ENCODE measurements at places on chromosomes 11 and 22.
A peak's percentile ranks its signal among the peaks of the same experiment; 100 is the strongest.

DNA sequence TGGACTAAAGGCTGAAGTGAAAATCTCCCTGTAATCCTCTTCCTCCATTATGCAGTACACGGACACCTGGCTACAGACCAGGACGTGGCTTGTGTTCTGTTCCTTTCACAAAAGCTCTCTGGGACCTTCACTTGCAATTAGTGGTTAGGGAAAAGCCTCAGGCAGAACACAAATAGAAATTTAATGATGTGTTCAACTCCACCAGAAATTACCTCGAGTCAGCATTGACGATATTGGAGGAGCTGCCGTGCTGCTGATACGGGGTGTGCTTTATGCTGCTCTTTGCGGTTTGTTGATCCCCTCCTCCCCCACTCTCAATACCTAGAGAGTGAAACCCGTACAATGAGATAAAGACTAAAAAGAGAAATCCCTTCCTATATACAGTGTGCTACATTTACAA is 48.9 kb downstream of the POLD3 start:
- no peak for DNase-seq

DNA sequence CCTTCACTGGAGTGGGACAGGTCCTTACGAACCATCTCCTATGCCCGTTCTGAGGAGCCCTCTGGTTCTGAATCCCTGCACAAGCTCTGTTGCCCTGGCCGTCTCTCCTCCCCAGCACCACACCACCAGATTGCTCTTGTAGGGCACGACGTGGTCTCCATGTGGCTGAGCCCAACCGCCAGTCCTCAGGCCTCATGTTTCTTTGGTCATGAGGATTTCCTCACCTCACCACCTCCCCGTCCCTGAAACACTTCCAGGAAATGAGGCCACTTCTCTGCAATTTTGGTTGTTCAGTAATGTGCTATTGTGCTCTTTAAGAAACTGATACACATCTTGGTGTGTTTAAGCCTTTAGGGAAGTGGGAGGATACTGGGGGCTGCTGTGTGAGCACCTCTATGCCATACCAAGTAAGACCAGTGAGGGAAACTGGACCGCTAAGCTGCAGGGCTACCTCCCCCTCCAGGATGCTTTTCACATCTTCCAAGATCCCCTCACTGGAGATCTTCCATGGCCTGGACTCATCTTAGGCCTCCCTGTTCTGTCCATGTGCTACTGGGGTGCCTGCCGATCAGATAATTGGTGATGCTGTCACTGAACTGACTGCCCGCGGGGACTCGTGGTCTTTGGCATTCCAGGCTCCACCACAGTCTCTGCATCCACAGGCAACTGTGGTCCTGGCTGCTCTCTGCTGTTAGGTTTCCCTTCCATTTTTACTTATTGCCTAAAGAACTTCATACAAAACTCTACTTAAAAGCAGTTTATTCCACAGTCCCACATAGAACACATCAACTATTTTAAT is 21.9 kb downstream of the DRICH1 start:
- DNase-seq: peak; percentile 46

DNA sequence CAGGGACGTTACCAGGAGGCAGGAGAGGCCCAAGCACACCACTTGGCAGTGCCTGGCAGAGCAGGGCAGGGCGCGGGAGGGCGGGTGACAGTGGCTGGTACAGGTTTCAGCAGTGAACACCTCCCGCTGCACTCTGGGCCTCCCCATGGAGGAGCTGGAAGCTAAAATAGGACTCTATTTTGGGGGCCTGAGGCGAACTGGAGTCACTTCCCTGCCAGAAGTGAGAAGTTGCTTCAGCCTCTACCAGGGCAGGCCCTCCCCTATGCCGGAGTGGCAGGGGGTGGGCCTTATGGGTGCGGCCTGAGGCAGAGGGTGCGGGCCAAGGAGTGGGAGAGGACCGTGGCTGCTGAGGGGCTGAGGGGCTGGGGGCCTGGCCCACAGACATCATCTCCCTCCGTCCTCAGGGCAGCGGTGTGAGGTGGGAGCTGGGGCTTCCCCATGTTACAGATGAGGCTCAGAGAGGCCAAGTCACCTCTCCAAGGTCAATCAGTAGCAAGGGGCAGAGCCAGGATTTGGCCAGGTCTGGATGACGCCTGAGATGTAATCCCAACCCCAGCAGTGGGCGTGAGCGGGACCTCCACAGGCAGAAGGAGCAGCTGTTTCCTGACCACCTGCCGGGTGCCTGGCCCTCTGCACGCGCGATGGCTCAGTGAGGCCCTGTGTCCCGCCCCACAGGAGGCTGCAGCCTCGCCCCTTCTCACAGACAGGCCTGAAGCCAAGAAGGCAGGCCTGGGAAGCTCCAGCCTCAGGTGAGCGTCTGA is 39.3 kb downstream of the KCNJ4 start:
- no peak for DNase-seq

- DNase-seq: no peak
Measured at GRCh38 chr22:44191036-44191454, 10.3 kb downstream of the PARVG start.

GRCh38 chr11:62445314-62445740 is 26.5 kb downstream of the SCGB1A1 start:
- DNase-seq: no peak

DNA sequence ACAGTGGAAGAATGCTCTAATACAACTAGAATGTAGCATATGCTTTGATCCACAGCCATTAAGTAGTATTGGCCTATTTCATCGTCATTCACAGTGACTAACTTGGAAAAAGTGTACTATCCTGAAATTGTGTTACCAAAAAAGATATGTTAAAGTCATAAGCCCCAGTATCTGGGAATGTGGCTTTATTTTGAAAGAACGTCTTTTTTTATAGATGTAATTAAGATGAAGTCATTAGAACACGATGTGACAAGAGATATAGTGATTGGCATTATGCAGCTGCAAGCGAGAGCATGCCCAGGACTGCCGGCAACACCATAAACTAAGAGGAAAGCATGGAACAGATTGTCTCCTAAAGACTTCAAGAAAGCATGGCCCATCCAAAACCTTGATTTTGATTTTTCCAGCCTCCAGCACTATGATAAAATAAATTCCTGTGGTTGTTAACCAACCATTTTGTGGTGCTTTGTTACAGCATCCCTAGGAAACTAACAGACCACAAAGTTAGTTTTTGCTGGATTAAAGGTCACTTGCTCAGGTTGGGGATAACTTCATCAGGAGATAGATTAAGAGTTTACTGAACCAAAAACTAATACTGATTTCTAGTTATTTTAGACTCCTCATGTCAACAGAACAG is 870.6 kb upstream of the LRRC4C start:
- DNase-seq: no peak

GRCh38 chr11:120908461-120909181 is 115.3 kb upstream of the TBCEL start:
- DNase-seq: no peak

DNA sequence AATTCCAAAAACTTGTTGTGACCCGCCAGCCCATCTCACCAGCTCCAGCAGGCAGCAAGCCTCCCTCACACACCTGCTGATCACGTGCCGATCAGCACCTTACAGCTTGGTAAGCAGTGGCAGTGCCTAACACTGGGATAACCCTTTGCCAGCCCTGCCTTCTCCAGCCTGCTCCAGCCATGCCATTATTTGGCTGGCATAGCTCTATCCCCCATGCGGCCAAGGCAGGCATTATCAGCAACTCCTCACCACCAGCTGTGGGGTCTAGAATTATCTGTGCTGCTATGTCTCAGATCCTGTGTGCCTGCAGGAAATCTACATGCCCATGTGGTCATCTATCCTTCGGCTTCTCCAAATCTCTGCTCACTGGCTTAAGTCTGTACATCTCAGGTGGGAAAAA is 215.0 kb downstream of the ST3GAL4 start:
- no peak for DNase-seq

DNA sequence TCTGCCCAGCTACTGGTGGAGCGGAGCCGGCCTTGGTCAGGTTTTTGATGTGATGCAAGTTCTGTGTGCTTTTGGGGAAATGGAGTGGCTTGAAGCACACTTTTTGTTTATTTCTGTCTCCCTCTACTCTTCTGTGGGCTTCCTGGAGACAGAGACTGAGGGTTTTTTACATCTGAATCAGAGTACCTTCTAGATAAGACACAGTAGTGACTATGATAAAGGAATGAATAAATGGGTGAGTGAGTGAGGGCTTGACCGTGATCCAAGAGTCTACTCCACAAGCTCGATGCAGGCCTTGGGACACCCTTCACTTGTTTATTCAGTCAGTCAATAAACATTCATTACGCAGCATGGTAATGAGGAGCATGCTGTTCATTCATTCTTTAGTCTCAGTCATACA is 125.7 kb downstream of the PKNOX2 start:
- no peak for DNase-seq

DNA sequence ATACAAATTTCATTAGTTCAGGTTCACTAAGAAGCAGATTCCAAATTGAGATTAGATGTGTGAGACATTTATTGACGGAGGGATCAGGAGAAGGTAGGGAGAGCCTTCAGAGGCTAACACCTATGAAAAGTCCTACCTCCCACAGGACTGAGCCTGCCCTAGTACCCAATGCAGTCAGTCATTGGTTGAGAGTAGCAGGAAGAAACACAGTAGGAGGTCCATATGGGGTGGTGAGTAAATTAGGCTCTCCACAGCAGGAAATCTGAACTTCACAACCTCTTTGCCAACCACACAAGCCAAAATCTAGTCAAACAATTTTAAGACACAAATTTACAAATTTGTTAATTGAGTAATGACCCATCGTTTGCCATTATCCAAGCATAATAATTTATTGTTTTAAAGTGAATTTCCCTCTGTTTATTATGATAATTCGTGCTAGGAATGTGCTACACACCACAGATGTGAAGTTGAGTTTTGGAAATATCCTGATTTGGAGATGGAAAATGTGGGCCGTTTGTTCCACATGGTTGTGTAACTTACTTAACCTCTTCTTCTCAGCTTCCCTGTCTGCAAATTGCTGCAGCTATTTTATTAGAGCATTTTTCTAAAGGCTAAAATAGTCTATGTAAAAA is 542.1 kb downstream of the ETS1 start:
- no peak for DNase-seq

DNA sequence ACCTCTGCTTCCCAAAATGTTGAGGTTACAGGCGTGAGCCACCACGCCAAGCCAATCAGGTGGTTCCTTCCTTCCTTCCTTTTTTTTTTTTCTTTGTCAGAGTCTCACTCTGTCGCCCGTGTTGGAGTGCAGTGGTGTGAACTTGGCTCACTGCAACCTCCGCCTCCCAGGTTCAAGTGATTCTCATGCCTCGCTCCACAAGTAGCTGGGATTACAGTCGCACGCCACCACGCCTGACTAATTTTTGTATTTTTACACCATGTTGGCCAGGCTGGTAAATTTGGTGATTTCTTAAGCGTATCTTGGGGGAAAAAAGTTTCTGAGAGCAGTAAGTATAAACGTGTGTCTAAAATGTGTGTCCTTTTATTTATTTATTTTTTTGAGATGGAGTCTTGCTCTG is 18.2 kb upstream of the SPINDOC start:
- DNase-seq: no peak

- no peak for DNase-seq
Measured at GRCh38 chr11:82930734-82931133, 29.2 kb downstream of the DDIAS start.

GRCh38 chr11:96013461-96014213 is 89.7 kb upstream of the MTMR2 start:
- DNase-seq: peak; percentile 11

DNA sequence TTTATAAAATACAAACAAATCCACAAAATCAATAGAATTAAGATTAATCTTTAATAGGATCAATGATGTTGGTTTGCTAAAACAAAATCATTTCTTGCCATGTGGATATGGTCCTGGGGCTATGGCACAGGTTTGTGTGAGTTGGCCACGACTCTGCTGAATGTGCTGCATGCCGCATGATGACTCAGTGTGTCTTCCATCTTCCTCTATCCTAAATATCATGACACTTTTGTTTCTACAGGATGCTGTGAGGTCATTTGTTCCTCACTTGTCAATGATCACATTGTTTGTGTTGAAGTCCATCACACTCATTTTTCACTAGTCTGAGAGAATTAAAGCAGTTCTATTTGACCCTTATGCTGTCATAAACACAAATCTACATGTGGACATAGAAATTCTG is 167.2 kb upstream of the ZBED5 start:
- DNase-seq: no peak

DNA sequence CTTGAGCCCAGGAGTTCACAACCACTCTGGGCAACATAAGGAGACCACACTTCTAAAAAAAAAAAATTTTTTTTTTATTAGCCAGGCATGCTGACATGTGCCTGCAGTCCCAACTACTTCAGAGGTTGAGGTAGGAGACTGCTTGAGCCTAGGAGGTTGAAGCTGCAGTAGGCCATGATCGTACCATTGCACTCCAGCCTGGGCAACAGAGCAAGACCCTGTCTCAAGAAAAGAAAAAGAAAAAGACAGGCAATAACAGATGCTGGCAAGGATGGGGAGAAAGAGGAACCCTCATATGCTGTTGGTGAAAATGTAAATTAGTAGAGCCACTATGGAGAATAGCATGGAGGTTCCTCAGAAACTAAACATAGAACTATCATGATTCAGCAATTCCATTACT is 64.8 kb downstream of the PAK1 start:
- no peak for DNase-seq

- DNase-seq: no peak
Measured at GRCh38 chr11:133978794-133979193, 22.0 kb upstream of the IGSF9B start.

DNA sequence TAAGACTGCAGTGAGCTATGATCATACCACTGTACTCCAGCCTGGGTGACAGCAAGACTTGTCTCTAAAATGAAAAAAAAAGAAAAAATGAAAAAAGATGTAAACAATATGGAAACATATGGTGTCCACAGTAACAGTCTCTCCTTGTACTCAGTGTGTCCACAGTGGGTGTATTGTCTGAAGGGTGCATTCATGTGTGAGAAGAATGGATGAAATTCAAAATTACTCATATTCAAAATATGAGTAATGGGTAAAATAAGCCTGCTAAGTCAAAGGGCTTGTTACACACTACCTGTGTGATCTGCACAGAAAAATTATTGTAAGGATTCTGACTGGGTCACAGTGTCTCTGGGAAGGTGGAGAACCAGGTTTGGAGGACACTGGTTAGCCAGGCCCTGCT is 26.9 kb downstream of the PPFIA1 start:
- no peak for DNase-seq

DNA sequence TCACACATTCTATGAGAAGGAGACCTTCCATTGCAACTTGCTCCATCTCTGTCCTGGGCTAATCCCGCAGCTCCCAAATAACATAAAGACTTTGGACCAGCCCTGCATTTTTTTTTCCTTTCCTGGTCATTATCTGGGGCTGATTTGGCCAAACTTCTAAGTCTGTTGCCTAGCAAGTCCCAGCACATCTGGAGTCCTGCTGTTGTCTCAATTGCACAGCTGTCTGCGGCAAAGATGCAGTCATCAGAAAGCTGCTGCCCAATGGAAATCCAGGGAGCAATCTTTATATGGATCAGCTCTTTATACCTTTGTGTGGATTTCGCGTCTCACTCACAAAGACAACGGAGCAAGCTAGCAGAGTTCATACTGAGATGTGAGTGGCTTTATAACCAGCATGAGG is 105.9 kb downstream of the NXPE2 start:
- no peak for DNase-seq
